ENCODE measurements at places on chromosomes 12 and 14. TPM values are rescaled to one million over a fixed set of nuclear protein-coding genes. Genes with fewer than 3 reads are reported as not detected.

The TMTC1 gene
- total RNA-seq, result 0.52 TPM

The GALNT16 gene
- 1.1 TPM for total RNA-seq

The TMEM63C gene
- 0.17 TPM for total RNA-seq

The SLC38A4 gene
- under 0.01 TPM for total RNA-seq

The CMA1 gene
- total RNA-seq, result not detected

The WSCD2 gene
- not detected for total RNA-seq

The GLI1 gene
- total RNA-seq, result 0.50 TPM

The NAV3 gene
- 9.2 TPM for total RNA-seq

The KLRC3 gene
- total RNA-seq, result not detected

The CCNB1IP1 gene
- 60.3 TPM for total RNA-seq

The ERBB3 gene
- 5.1 TPM for total RNA-seq

The NGB gene
- total RNA-seq, result 0.35 TPM

The MYH6 gene
- not detected for total RNA-seq

The ANKS1B gene
- total RNA-seq, result 6.9 TPM

The FOXG1 gene
- not detected for total RNA-seq

The NPFF gene
- not detected for total RNA-seq

The LHX5 gene
- total RNA-seq, result 0.35 TPM

The MARS1 gene
- total RNA-seq, result 134 TPM

The LALBA gene
- not detected for total RNA-seq

The CLECL1 gene
- total RNA-seq, result not detected

The HOXC10 gene
- total RNA-seq, result 1.6 TPM

The PLEKHH1 gene
- 7.3 TPM for total RNA-seq

The NAB2 gene
- total RNA-seq, result 13.5 TPM

The GPRC5D gene
- total RNA-seq, result not detected

The PPP1R3E gene
- total RNA-seq, result 1.9 TPM

The CD69 gene
- total RNA-seq, result 0.25 TPM

The POLE2 gene
- total RNA-seq, result 11.6 TPM

The IFNG-AS1 gene
- total RNA-seq, result not detected
